Cerebellum (tissue), 4 donors: ENCODE measurements at places on chromosomes 12 and 14. TPM values are rescaled to one million over a fixed set of nuclear protein-coding genes. Genes with fewer than 3 reads are reported as not detected.

Gene ATG101
- total RNA-seq: 12.8 TPM

Gene GLIPR1L1
- not detected for total RNA-seq

Gene ART4
- 0.09 TPM for total RNA-seq

Gene C12orf50
- total RNA-seq: 0.36 TPM

Gene KLHL33
- 0.18 TPM for total RNA-seq
